ENCODE measurements at places on chromosomes 16 and 17.

- DNase-seq: no peak
Measured at GRCh38 chr16:12527071-12527470, 276.6 kb downstream of the CPPED1 start.

DNA sequence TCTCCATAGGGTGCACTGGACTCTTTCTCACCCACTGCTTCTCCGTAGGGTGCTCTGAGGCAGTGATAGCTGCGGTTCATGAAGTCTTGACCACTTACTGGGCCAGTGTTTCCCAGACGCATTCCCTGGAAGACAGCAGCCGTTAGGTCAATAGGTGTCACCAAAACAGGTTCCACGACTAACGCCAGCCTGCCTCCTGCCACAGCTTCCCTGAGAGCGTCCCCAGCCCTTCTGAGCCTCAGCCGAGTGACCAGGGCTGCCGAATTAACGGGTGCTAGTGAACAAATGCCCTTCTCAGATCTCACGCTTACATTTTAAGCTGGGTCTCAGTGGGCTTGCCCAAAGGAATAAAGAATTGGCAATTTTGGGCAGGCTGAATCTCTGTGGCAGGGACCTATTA is 188.7 kb upstream of the TNRC6C start:
- DNase-seq: no peak

DNA sequence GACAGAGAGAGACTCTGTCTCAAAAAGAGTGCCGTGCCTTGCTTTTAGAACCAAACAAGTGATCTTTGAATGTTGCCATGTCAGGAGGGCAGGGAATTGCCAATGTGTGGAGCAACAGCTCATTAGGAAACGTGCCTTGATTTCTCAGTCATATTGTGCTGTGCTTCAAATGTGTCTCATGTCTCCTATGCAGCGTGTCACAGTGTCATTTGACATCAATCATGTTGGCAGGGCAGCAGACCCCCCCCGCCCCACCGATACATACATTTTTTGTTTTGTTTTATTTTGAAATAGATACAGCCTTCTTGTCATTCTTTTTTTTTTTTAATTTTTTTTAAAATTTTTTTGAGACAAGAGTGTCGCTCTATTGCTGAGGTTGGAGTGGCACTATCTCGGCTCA is 22.1 kb downstream of the MRC2 start:
- no peak for DNase-seq

DNA sequence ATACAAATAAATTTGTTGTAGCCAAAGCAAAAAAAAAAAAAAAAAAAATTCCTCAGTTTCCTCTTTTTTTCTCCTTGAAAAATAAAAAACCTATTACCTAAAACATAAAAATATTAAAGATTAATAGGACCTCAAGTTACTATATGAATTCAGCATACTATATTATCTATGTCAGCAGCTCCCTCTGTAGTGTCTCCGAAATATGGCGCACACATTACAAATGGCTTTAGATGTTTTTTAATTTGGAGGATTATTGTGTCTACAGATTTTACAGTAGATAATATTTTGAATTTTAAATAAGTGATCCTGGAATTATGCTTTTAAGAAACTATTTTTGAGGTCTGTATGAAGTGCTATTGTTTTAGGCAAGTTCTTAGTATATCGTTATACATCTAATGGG is 94.4 kb downstream of the NLK start:
- DNase-seq: no peak

DNA sequence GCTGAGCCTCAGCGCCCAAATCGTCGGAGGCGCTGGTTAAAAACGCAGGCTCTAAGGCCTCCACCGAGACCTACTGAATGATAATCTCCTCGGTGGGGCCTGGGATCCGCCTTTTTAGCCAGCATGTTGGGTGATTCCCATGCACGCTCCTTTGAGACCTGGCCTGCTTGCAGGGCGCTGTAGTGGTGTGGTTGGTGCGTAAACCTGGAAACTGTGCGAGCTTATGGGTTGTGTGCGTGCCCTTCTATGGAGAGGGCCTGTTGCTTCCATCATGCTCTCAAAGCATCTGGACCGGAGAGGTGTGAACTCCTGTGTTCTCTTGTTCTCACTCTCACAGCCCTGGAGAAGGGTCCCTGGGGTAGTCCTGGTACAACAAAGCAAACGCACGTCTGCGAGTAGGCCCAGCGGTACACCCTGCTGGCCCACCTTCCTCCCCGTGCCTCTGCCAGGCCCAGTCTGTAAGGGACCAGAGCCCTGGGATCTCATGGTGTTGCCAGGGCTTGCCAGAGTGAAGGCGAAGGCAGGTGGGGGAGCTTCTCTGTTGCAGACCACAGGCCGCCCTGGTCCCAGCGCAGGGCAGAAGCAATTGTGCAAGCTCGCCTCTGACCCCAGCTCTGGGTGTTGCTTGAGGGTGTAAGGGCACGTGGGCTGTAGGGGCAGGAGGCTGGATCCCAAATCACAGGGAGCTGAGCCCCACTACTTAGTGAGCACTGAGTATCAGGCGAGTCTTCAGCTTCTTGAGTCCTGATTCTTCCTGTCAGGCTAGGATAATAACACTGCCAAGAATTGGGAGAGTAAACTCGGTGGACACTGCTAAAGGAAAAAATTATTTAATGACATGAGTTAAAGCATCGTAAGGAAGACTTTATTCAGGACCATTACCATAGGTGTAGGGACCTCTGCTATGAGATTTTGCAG is 879 bp upstream of the LRRC75A start:
- no peak for DNase-seq

DNA sequence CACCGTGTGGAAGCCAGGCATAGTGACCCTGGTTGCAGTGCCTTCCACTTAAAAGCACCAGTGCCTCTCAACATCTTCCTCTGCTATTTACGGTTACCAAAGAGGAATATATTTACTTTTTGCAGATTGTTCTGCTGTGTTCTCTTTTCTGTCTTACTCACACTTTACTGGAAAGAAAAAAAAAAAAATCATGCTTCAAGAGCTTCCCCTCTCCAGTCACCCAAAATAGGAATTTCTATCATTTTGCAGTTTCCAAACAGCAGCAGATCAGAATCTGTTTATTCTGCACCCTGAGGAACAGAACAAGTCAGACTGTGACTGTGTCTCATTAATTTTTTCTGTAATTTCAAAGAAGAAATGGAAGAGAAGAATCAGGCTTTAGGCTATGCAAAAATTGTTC is 96.1 kb downstream of the KCNJ2 start:
- no peak for DNase-seq

DNA sequence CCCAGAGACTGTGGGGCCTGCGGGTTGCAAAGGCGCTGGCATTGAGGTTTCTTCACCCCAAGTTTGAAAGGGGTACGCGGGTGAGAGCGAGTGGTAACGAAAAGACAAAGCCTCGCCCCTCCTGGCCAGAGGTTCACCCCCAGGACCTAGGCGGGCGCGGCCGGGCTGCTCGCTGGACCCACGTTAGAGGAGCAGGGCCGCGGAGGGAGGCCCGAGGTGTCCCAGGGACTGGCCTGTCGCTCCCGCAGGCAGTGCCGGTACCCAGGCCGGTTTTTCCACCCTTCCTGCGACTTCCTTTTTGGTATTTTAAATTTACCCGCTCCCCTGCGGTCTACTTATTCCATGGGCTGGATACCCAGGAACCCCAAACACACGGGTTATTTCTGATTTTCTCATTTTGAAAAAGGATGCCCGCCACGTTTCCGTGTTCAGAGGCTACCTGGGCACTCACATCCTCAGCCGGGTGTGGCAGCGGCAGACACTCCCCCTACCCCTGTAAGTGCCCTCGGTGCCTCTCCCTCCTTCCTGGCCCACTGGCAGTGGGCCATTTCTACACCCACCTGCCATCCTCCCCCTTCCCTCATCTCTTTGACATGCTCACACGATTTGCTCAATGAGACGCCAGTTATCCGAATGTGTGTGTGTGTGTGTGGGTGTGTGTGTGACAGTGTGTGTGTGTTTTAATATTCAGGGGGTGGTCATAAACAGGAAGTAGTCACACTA is 1.6 kb upstream of the FOXL1 start:
- no peak for DNase-seq

- no peak for DNase-seq
Measured at GRCh38 chr17:72531729-72532128, 410.9 kb downstream of the SOX9 start.

- no peak for DNase-seq
Measured at GRCh38 chr16:68470461-68471150, 22.3 kb upstream of the SMPD3 start.

- peak; percentile 52 for DNase-seq
Measured at GRCh38 chr17:54891176-54891821, 9.4 kb upstream of the TOM1L1 start.

DNA sequence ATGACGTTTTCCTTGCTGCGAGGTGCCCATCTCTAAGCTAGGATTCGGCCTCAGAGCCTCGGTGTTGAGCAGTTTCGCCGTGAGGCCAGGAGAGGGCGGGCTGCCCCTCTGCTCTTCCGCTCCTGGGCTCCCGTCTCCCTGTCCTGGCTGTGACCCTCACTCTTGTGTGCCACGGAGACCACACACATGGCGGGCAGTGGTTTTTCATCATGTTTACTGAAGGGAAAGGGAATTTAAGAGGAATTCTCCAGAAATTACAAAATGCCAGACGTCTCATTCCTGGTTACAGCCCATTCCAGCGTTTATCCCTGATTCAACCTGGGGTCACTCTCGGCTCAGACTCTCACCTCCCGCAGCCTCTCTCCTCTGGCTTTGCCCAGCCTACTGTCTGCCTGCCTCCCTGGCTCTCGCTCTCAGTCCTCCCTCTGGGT is 96.8 kb upstream of the ELAC2 start:
- peak; percentile 69 for DNase-seq

DNA sequence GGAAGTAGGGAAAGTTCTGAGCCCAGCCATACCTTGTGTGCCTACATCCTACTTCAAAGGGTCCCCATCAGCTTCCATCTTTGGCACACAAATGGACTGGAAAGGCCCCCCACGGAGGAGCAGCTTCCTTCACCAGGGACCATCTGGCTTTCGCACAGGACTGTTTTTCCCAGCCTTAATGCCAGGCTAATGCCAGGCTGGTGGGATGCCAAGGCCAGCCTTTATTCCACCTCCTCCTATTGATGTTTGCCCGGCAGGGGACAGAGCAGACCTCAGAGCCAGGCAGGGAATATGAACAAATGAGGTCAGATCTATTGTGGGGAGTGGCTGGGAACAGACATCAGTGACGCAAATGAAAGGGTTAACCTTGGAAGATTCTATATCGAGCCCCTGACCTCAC is 5.7 kb downstream of the GPR179 start:
- no peak for DNase-seq

GRCh38 chr16:11562941-11563340 is 23.8 kb downstream of the LITAF start:
- DNase-seq: no peak

DNA sequence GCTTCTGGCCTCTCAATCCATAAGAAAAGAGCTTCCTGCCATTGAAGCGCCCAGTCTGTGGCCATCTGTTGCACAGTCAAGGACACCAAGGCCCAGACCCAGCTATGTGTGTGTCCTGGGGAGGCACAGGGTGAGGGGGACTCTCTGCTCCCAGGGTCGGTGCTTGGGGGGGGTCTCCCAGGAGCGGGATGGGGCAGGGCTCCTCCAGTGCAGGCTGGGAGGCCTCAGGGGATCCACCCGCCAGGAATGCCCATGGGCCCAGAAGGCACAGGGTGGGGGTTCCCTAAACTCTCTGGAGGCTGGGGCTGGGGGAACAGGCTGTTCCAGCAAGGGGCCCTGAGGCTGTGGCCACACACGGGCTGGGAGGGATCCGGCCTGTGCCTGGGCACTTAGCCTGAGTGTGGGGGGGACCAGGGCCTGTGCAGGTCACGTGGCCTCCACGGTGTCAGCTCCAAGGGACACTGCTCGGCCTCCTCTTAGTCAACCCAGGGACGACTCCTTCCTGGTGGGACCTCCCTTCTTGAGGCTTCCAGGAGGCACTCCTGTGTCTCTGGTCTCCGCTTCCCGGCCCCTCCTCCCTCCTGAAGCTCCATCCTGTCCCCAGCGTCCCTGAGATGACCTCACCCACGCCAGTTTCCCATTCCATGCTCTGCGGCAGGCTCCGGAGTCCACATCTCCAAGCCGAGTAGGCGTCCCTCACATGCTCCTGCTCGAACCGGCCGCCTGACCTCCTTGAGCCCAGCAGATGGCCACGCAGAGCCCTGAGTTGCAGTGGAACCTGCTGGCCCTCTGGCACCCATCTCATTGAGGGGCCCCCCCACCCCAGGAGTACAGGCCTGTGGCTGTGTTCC is 23.1 kb upstream of the BAHCC1 start:
- peak; percentile 83 for DNase-seq

- no peak for DNase-seq
Measured at GRCh38 chr16:80045861-80046260, 445.3 kb upstream of the MAF start.

DNA sequence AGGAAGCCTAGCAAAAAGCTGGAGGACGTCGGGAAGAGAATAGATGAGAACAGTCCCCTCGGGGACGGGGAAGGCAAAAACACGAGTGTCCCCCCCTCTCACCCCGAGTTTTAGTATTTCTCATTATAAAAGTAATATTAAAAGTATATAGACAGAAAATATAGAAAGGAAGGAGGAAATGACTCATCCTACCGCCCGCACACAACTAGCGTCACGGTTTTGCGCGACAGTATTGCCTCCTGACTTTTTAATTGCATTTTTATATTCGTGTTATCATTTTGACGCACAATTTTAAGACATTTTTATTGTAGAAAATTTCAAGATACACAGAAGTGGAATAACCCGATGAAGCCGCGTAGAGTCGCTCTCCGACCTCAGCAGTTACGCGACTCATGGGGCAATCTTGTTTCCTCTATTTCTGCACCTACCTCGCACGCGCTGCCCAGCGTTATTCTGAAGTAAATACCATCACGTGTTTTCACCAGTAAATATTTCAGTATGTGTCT is 652 bp upstream of the SLC25A19 start:
- DNase-seq: no peak

GRCh38 chr16:57897053-57897784 is 73.7 kb downstream of the CNGB1 start:
- no peak for DNase-seq
